ENCODE measurements at places on chromosomes 3 and 15.

- no peak for DNase-seq
Measured at GRCh38 chr3:13098192-13098988, 25.2 kb upstream of the IQSEC1 start.

DNA sequence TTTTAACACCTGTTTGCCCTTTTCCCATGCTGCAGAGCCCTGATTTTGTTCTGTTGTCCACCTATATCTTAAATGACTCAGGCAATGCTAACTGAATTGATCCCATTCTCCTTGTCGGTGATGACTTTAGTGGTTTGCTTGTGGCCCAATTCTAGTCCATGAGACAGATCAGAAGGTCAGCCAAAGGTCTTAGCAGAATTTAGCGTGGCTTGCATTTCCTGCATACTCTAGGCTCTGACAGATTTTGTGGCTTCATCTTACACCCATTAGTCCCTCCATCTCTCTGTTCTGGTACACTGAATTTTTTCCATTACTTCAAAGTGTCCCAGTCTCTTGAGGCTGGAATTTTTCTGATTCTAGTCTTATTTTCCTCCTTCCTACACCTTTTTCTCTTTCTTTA lies 161.9 kb downstream of the STAC start:
- DNase-seq: no peak

DNA sequence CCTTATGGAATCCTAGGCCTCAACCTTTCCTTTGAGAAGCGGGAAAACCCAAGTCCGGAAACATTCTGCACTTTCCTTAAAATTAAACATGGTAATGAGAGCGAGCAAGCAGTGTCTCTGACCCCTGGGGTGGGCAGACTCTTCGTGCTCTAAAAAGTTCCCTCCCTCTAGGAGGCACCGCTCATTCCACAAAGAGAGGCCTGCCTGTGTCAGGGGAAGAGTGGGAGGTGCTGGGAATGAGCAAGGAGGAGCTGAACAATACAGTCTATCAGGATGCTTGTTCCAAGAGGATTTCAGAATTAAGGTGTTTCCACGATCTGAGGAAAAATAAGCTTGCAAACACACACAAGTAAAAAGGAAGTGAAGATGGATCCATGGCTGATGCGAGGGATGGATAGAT lies 6.0 kb upstream of the RLBP1 start:
- no peak for DNase-seq

GRCh38 chr3:183324083-183324482 lies 71.0 kb downstream of the B3GNT5 start:
- no peak for DNase-seq
